ENCODE measurements at places on chromosomes 1 and 21.

- peak; percentile 36 for DNase-seq
These were observed 47.5 kb upstream of the CRNN start for GRCh38 chr1:152461544-152461943.

DNA sequence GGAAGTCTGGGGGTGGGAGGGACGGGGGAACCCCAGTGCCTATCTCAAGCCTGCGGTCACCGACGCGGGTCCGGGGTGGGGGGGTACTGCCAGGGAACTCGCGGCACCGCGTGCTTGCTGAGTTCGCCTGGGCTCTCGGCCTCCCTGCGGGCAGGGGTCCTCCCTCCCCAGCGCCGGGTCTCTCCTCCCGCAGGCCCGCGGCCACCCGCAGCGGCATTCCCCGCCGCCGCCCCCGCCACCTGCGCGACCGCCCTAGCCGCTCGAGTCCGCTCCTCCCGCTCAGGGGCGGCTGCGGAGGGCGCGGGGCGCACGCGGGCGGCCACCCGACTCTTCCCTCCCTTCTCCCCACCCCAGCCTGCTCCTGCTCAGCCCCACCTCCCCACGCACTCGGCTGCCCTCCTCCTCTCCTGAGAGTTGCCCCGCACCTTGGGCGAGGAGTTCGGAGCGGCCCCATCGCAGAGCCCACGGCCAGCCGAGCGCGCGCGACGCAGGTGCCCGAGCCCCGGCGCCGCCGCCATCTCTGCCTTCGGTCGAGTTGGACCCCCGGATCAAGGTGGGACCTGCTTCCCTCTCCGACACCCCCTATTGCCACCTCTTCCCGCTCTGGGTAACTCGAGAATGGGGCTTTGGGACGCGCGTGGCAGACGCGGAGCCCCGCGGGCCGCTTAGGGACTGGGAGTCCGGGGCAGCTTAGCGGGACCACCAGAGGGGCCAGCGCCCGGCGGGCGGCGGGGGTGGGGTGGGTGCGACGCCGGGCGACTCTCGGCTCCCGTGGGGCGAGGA lies 105.0 kb downstream of the LEPR start:
- DNase-seq: no peak

- no peak for DNase-seq
These were observed 10.9 kb upstream of the CENPS start for GRCh38 chr1:10419351-10419750.

GRCh38 chr1:173190101-173190936 lies 16.8 kb downstream of the TNFSF4 start:
- peak; percentile 40 for DNase-seq

GRCh38 chr1:236159704-236160539 lies 17.6 kb downstream of the GPR137B start:
- DNase-seq: no peak

DNA sequence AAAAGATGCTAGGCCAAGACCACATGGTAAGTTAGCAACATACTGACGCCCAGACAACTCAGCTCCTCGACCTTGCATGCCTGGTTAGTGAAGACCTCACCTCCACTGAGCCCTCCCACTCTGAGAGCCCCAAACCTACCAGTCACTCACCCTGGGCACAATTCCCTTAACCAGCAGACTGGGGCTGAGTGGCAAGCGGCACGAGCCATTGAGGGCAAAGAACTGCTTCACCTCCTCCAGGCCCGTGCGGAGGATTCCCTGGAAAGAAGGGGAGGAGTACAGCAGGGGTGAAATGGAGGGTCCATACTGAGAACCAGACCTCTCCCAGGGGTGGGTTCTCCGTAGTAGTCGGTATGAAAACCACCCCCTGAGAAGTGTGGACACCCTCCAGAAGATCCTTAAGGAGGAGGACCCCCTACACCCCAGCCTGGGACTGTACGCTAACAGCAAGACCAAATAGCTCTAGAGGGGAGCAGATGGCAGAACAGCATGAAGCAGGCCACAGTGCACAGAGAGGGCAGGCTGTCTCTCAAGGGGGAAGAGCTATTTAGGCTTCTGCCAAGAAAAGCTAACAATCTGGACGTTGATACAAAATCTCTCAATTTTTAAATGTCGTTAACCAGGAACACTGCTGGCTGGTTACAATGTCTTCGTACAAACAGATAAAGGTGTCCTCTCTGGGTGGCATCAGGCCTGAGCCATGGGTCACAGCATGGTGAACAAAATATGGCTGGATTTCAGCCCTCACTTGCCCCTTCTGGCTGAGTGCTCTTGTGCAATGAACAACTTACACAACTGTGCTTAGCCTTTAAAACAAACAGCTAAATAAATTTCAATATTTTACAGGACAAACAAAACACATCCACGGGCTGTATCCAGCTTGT lies 31.0 kb upstream of the PPP1R15B start:
- peak; percentile 83 for DNase-seq

- DNase-seq: no peak
These were observed 7.6 kb upstream of the EIF4G3 start for GRCh38 chr1:21184276-21184675.

GRCh38 chr1:54792686-54793282 lies 8.3 kb downstream of the TTC22 start:
- DNase-seq: no peak

GRCh38 chr1:26889551-26890466 lies at the start of gene GPN2:
TSS of gene GPN2 (minus strand) at chr1:26890283. CDS start at chr1:26890096, 187 bp downstream.
- peak; percentile 26 for DNase-seq

DNA sequence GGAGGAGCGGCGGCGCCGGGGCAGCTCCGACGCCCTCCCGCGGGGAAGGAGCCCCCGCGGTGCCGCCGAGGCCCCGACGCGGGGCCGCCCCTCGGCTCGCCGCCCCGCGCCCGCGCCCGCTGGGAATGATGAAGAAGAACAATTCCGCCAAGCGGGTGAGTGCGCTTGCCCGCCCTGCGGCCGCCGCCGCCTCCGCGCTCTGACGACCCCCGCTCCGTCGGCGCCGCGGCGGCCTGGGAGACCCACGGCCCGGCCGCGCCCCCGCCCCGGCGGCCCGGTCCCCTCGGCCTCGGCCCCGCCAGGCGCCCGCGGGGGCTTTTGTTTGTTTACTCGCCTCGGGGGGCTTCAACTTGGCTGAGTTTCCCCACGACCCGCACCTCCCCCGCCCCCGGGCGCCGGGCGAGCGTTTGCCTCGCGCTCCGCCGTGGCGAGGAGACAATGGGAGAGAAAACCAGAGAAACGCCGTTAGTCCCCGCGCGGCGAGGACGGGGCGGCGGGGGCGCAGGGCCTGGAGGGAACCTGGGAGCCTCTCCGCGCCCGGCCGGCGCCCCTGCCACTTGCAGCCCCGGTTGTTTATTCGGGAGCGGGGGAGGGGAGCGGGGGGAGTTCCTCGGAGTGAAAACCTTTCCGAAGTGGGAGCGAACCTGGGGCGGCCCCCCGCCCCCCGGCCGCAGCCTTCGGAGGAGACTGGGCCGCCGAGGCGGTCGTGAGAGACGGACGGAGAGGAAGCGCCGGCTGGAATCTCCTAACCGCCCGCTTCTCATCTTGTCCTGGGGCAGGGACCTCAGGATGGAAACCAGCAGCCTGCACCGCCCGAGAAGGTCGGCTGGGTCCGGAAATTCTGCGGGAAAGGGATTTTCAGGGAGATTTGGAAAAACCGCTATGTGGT lies 661 bp downstream of the PLEKHO1 start:
- DNase-seq: no peak

- DNase-seq: peak; percentile 51
These were observed 2.8 kb downstream of the TGFB2 start for GRCh38 chr1:218347723-218348627.

GRCh38 chr1:29762635-29763034 lies 526.3 kb downstream of the PTPRU start:
- no peak for DNase-seq

DNA sequence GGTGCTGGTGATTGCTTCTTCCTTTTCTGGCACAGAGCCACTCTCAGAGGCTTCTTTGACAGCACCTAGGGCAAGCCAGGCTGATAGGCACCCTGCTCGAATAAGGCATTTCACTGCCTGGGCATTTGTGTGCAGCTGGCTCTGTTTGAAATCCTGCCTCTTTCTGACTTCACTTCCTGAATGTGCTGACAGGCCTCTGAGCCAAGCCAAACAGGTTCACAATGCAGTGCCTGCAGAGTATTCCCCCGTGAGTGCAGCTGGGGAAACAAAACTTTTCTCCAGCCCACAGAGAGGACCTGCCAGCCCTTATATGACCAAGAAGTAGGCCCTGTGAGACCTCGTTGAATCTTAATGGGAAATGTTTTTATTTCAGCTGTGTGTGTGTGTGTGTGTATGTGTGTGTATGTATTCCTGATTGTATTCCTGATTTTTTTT lies 10.4 kb downstream of the JUN start:
- DNase-seq: no peak

GRCh38 chr1:172917972-172918371 lies 132.8 kb downstream of the TNFSF18 start:
- no peak for DNase-seq

DNA sequence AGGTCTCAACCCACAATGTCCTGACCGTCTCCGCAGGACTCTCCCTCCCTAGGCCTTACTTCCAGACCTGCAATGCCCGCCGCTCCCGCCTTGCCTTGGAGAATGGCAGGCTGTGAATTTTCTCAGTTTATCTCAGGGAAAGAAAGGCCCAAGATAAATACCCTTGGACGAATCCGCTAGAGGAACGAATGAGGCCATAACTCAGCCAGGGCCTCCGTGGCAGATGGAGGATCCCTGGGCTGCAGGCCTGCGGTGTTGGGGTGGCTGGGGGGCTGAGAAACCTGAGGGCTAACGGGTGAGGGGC lies 29.9 kb upstream of the DISP3 start:
- DNase-seq: no peak

- DNase-seq: no peak
These were observed at the start of gene EPS8L3 for GRCh38 chr1:109763646-109764415. TSS of gene EPS8L3 (minus strand) at chr1:109763923. CDS start at chr1:109761749, 2,174 bp downstream.

DNA sequence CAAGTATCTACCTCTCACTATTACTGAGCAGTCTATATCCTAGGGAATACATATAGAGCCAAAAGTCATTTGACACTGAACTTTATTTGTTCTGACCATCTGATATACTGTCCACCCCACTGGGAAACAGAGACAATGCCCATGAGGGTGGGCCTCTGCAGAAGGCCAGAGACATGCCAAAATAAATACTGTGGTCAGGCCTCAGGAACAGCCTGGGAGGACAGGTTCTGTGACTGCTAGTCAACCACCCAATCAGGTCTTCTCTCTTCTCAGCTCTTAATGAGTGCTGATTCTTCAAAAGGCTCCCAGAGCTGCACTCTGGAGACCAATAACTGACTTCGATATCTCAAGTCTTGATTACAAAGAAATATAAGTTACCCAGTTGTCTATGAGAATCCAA lies 5.5 kb upstream of the ANKRD35 start:
- DNase-seq: no peak

GRCh38 chr1:10890491-10891071 lies 94.1 kb upstream of the CASZ1 start:
- DNase-seq: no peak

GRCh38 chr21:32918478-32919120 lies 107.1 kb upstream of the OLIG2 start:
- DNase-seq: peak; percentile 2

GRCh38 chr1:183830389-183830788 lies 25.5 kb downstream of the RGL1 start:
- DNase-seq: no peak

GRCh38 chr1:92485381-92486250 lies 1.1 kb downstream of the GFI1 start:
- peak; percentile 32 for DNase-seq

GRCh38 chr1:53737648-53738204 lies 1.2 kb downstream of the GLIS1 start:
- no peak for DNase-seq

GRCh38 chr1:151578941-151579340 lies 32.9 kb upstream of the SNX27 start:
- DNase-seq: no peak

GRCh38 chr1:179251675-179252074 lies 22.2 kb upstream of the ABL2 start:
- peak; percentile 13 for DNase-seq

GRCh38 chr1:18934205-18935000 lies 22.1 kb downstream of the IFFO2 start:
- DNase-seq: no peak

DNA sequence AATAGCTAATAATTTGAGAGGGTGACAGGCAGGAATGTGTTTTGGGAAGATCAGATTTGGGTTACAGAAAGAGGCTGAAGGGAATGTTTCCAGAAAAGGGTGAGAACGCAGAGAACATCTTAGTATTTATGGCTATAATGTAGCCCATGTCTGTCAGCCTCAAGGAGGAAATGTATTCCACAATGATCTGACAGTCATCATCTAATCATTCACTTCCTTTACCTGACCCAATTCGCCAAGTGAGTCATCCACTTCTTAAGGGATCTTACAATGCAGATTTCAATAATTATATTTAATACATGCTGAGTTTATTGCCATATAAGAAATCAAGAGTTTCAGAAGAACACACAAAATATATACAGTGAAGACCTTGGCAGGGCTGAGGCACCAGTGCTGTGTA lies 10.8 kb downstream of the TRIM45 start:
- DNase-seq: no peak

DNA sequence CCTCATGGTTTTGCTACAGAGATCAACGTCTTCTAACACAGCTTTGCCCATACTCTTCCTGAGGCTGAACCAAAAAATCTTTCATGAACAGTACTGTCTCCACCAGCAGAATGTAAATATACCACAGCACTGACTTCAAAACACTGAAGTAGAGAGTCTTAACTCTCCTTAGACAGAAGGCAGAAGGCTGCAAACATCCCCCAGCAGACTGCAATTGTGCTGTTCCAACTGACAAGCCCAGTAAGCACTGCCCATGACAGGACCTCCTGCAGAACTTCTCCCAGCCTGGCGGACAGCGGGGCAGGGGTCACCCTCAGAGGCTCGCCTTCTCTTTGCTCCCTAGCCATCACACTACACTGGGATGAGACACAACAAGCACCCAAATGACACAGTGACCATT lies 218.7 kb downstream of the RERE start:
- DNase-seq: no peak

DNA sequence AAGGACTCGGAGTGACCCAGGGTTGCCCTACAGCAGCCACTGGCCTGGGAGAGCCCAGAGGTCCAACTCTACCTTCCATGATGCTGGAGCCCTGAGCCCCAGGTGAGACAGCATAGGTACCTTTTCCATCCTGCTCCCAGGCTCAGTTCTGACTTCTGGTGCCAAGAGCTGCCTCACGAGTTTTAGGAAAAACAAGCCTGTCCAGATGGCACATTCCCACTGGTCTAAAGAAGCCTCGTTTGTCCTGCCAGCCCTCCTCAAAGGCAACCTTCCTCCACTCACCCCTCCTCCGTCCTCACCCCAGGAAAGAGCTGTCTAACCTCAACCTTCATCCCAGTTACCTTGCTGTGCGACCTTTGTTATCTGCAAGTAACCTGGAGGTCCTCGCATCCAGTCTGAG lies 53.5 kb upstream of the PRELP start:
- no peak for DNase-seq

Data from DMS 273 treated with DMSO at 0.1 percent for 48 hours (cell line).